ENCODE measurements at places on chromosomes 12 and 14.

DNA sequence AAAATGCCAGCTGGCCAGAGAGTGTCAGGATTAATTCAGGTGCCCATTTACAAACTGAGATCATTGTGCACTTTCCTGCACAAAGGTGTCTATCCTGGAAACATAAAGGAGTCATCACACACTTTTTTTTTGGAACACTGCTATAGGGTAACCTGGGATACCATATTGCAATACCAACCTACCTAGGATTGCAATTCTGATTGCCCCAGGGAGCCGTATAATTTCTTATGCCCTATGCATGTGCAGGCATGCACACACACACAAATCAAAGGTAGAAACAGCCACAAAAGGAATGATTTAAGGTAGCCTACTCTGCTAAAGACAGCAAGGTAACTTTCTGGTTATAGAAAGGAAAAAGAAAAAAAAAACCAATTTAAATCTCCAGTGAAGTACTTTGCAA is 285.3 kb upstream of the KITLG start:
- DNase-seq, result no peak

- DNase-seq, result no peak
Observed at GRCh38 chr14:61621444-61621843, 73.9 kb upstream of the HIF1A start.

GRCh38 chr14:73142216-73142615 is 5.9 kb downstream of the PSEN1 start:
- no peak for DNase-seq

GRCh38 chr14:89143595-89143994 is 273.4 kb downstream of the FOXN3 start:
- no peak for DNase-seq

GRCh38 chr14:77275601-77276017 is 4.6 kb upstream of the NGB start:
- DNase-seq, result no peak

DNA sequence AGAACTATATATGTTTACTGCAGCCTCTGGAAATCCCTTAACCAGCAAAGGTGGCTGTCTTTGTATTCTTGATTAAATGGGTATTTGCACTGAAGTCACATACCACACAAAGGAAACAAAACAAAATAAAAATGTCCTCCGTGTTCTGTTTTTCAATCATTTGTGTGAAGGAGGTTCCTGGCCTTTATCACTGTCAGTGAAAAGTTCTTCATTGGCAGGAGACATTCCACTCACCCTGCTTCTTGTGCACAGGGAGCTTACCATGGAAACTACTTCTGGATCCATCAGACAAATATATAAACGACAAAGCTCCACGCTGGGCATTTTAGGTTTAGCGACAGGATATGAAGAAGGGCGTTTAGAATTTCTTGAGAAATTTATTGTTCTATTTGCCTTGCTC is 5.7 kb upstream of the NKX2-8 start:
- no peak for DNase-seq

DNA sequence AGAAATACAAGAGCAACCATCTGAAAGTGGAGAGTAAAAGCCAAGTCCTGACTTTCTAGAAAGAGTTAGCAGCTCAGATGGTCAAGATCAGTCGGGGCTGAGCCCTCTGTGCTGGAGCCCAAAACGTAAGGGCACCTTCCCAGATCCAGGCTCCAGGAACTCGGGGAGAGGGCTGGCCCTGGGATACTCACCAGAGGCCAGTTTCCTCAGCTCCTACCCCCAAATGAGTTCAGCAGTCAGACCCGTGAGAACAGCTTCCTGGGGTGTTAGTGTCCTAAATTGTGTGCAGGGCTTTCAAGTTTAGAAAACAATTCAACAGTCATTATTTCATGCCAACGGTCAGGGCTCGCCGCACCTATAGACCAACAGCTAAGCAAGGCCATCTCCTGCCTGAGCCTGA is 147.6 kb upstream of the FKBP4 start:
- DNase-seq, result no peak

GRCh38 chr12:82870771-82871377 is 184.2 kb downstream of the TMTC2 start:
- DNase-seq, result no peak

DNA sequence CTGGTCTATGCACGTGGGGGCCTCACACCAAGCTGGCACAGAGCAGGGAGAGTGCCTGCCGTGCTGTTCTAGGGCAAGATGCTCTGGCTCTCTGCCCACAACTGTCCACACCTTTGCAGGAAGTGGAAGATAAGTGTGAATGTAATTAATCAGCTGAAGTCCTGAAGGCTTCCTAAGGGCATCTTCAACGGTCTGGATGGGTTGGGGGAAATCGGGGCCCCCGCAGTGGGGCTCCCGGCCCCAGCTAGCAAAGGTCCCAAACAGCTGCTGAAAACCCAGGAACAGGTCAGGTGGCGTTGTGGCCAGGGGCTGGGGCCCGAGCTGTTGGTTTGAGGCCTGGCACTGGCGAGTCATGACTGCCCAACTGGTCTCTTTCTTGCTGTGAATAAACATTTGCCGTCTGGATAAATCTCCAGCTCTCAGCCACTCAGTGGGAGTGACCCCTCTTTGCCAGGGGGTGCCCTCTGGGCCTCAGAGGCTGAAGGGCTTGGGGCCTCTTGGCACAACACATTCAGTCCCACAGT is 6.7 kb upstream of the SLC25A29 start:
- DNase-seq, result no peak

DNA sequence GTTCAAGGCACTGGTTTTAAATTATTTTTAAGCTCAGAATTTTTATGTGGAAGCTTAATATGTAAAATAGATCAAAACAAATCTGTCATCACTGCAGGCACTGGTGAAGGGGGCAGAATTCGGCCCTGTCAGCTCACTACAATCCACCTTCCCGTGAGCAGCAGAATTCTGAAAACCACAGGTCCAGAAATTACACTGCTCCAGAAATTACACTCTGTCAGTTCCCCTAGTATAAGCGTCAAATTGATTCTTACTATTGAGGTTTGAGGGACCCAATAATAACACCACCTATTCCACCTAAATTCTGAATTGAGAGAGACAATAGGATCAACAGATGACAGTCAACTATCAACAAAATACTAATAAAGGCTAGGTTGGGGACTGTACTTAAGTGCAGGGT is 245.5 kb downstream of the PHLDA1 start:
- DNase-seq, result no peak

Data from lung microvascular endothelial cell (primary cell).